ENCODE measurements at places on chromosomes 3 and 15.

DNA sequence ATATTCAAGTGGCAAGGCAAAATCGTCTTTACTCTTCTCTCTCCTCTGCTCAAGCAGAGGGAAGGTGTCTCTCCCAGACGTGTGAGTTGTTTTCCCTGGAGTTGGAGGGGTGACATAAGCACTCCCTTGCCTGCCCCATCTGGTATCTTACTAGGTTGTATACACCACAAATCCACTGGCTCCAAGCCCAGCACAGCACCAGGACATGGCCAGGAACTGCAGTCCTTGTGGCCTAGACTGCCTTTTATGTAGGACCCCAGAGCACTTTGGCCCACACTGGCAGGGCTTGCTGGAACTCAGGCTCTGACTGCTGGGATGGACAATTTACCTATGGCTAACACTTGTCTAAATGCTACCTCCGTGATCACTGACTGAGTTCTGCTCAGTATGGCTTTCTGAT lies 34.0 kb downstream of the DZIP3 start:
- no peak for DNase-seq

GRCh38 chr15:40693904-40694687 lies 878 bp upstream of the RAD51 start:
- DNase-seq: peak; percentile 36

- no peak for DNase-seq
Observed at GRCh38 chr3:172442606-172443005, 5.7 kb downstream of the GHSR start.

GRCh38 chr3:37675833-37676596 lies 185.7 kb upstream of the CTDSPL start:
- DNase-seq: no peak

DNA sequence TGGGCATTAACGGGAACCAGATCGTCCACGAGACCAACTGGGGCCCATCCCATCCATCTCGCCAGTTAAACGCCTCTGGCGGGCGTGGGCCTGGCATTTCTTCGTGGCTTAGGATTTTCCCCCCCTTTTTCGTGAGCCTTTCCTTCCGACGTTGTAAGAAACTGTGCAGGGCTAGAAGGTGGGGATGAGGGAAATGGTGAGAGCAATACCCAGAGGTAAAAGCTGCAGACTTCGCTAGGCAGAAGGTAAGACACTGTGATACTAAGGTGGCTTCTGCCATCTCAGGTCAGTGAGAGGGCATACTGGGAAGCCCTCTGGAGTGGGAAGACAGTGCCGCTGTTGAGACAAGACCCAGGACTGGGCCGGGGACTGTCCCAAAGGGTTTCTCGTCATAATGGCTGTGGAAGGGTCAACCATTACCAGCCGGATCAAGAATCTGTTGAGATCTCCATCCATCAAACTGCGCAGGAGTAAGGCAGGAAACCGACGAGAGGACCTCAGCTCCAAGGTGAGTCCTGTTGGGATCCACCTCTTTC lies 666 bp downstream of the MAPKBP1 start:
- DNase-seq: no peak

- no peak for DNase-seq
Observed at GRCh38 chr3:25781145-25781757, 2.0 kb downstream of the NGLY1 start.

GRCh38 chr3:23481616-23482278 lies 278.6 kb downstream of the UBE2E2 start:
- DNase-seq: peak; percentile 23

- DNase-seq: no peak
Observed at GRCh38 chr15:68586274-68586961, 7.6 kb downstream of the CORO2B start.

DNA sequence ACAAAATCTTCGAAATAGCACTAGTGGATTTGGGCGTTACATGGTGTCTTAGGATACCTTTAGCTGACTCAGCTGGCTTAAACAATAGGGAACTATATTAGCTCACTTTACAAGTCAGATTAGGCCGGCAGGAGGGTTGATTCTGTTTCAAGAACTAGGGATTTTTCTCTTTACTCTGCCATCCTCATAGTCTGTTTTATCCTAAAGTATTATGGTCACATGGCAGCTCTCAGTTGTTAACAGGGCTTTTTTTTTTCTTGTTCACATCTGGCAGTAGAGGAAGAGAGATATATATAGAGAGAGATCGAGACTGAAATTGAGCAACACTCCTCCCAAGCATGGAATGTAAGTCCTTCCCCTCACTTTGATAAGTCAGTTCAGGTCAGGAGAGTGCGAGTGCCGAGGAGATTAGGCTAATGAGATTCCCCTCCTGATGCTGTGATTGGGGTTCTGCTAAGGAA lies 32.9 kb downstream of the CHP1 start:
- no peak for DNase-seq

- no peak for DNase-seq
Observed at GRCh38 chr3:57999417-58000115, 8.7 kb upstream of the FLNB start.

- DNase-seq: no peak
Observed at GRCh38 chr3:30628205-30628900, 22.0 kb downstream of the TGFBR2 start.

GRCh38 chr15:99431661-99432091 lies 134.1 kb upstream of the MEF2A start:
- DNase-seq: no peak

- DNase-seq: no peak
Observed at GRCh38 chr3:192858849-192859585, 58.6 kb downstream of the MB21D2 start.

- no peak for DNase-seq
Observed at GRCh38 chr3:40771112-40771511, 246.4 kb downstream of the ZNF621 start.

DNA sequence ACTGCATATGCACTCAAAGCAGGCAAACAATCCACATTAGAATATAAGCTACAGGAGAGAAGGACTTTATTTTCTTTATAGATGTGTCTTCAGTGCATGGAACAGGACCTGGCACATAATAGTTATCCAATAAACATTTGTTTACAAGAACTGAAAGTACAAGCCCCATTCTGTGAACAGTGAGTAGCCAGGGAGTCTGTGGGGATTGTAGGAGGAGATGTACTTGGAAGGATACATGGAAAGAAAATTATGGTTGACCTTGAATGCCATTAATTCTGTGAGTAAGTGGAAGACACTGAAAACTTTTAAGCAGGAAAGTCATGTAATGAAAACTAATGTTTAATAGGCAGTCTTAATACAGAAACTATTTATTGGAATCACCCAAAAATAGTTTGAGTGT lies 28.3 kb downstream of the MASP1 start:
- DNase-seq: no peak

DNA sequence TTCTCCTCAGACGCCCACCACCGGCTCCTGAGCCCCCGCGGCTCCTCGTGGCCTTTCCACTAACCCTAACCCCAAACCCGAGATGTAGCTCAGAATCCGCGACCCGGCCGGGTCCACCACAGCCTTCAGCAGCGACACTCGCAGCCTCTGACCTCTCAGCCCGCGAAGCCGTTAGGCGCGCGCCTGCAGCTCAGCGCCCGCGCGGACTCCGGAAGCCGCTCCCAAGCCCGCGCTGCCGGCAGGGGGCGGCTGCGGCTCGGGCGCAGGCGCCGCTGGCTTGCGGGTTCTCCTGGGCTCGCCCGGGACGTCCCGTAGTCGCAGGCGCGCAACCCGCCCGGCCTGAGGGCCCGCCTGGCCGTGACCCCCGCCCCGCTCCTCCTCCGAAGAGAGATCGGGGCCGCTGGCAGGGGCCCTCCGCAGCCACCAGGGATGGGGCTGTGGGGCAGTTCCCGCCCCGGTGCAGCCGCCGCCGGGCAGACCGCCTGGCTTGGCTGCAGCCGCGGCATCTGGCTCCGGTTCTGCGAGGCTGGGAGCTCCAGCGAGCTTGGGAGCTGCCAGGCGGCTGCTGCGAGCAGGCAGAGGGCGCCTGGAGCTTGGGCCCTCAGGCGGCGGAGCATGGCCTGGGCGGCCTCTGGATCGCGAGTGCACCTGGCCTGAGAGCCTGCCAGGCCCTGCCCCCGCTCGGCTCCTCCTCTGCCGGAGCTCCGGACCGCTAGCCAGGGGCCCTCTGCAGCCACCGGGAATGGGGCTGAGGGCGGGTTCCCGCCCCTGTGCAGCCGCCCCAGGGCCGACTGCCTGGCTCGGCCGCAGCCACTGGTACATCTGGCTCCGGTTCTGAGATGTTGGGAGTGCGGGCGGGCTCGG lies 120.7 kb downstream of the LMLN start:
- peak; percentile 82 for DNase-seq

GRCh38 chr15:83472151-83472550 lies 25.0 kb downstream of the SH3GL3 start:
- no peak for DNase-seq

- peak; percentile 45 for DNase-seq
Observed at GRCh38 chr3:184315871-184316661, 1.7 kb downstream of the EIF4G1 start.

DNA sequence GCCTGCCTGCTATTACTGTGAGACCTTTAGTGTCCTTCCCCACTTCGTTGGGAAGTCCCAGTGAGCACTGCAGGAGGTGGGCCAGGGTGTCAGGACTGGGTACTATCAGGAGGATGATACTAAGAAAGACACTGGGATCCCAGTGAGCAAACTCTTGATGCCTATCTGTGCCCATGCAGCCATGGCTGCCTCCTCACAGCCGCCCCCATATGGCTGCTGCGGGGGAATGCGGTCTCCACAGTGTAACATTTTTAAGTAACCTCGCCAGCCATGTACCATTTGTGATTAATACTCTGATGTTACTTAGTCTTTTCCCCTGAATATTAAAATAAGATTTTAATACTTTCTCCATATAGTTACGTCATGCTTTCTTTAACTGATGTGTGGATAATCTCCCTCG lies 312.2 kb downstream of the RYR3 start:
- no peak for DNase-seq

GRCh38 chr15:35136321-35137189 lies 51.5 kb upstream of the NANOGP8 start:
- DNase-seq: peak; percentile 41

GRCh38 chr3:73379465-73379864 lies 245.3 kb downstream of the PDZRN3 start:
- DNase-seq: no peak

DNA sequence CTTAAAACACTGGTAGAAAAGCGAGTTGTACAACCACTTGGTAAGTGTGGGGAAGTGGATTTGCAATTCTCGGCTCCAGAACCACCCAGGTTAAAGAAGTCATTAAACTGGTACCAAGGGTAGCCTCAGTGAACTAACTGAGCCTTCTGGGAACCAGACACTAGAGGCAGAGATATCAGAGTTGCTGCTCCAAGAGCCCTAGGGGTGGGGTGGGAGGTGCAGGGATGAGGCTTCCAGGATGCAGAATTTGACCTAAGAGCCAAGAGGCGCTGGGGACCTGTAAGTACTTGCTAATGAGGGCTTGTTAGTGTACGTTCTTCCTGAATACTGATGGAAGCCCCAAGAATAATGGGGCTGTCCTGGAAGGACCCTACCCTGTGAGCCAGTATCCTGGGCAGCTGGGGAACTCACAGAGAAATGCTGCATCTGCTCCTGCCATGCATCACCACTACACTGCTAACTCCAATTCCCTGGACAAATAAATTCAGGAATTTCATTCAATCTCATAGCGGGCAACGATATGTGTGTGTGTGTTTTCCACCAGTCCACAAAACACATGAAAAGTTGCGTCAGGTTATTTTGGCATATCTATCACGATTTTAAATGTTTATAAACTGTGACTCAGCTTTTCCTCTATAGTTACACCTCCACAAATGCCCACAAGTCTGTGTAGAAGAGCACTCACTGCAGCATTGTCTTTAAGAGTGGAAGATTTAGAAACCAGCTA lies 23.8 kb downstream of the STIMATE start:
- DNase-seq: no peak

GRCh38 chr3:126342991-126343648 lies 14.1 kb downstream of the KLF15 start:
- DNase-seq: no peak

- no peak for DNase-seq
Observed at GRCh38 chr3:73572368-73572767, 52.4 kb downstream of the PDZRN3 start.

- DNase-seq: peak; percentile 64
Observed at GRCh38 chr15:74821091-74821789, 5.2 kb upstream of the CPLX3 start.

DNA sequence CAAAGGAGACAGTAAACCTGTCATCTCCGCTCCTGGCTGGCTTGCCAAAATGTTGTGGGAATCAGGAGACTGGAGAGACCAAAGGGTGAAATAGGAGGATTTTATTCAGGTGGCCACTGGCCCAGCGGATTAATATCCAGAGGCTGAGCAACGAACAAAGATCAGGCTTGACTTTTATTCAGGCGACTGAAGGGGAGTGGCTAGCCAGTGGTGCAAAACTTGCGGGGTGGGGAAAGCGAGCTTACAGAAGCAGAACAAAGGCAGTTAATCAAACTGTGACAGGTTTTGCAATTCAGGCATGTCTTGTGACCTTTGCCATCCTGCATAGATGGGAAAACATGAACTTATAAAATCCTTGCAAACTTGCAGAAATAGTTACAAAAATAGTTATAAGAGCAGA lies 19.8 kb upstream of the ACAD9 start:
- no peak for DNase-seq

- DNase-seq: no peak
Observed at GRCh38 chr3:157443905-157444796, 7.5 kb downstream of the PTX3 start.

GRCh38 chr15:54289590-54290136 lies 311.4 kb downstream of the UNC13C start:
- peak; percentile 15 for DNase-seq

- no peak for DNase-seq
Observed at GRCh38 chr3:32861681-32862080, 43.9 kb downstream of the TRIM71 start.

- no peak for DNase-seq
Observed at GRCh38 chr3:140277886-140278285, 342.9 kb downstream of the CLSTN2 start.

- DNase-seq: no peak
Observed at GRCh38 chr3:7315037-7315436, 454.1 kb downstream of the GRM7 start.

DNA sequence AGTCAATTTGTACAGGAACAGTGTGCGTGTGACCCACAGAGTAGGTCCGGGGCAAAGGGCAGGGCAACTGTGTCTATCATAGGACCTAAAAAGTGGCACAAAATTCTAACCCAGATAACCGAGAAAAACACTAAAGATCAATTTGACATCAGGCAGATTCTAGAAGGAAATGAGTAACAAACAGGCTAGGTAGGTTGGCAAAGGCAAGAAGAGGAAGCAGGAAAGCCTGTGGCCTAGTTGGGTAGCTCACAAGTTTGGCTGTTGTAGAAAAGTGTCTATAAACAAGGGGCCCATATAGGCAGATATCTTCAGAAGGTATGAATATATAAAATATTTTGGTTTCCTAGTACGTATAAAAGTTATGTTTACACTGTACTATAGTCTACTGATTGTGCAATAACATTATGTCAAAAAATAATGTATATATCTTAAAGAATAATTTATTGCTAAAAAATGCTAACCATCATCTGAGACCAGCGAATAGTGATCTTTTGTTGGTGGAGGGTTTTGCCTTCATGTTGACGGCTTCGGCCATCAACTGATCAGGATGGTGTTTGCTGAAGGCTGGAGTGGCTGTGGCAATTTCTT lies 13.3 kb upstream of the OR5K1 start:
- no peak for DNase-seq

GRCh38 chr3:98341758-98342157 lies 11.9 kb upstream of the OR5K4 start:
- no peak for DNase-seq
